ENCODE measurements at places on chromosomes 6 and 20. TPM values are rescaled to one million over a fixed set of nuclear protein-coding genes. Genes with fewer than 3 reads are reported as not detected.

DNA sequence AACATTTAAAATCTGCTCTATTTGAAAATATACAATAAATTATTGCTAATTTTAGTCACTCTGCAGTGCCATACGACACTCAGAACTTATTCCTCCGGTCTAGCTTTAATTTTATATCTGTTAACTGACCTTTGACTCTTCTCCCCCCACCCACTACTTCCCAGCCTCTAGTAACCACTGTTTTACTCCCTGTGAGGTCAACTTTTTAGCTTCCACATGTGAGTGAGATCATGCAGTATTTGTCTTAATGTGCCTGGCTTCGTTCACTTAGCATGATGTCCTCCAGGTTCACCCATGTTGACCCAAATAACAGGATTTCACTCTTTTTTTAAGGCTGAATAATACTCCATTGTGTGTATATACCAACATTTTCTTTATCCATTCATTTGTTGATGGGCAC, 80.8 kb downstream of the RPP40 start:
- no peak overlapping the region for H3K4me3 ChIP-seq
- no peak overlapping the region for H3K27ac ChIP-seq
- no peaks in the 10 kb centered on the region for H3K27me3 ChIP-seq

DNA sequence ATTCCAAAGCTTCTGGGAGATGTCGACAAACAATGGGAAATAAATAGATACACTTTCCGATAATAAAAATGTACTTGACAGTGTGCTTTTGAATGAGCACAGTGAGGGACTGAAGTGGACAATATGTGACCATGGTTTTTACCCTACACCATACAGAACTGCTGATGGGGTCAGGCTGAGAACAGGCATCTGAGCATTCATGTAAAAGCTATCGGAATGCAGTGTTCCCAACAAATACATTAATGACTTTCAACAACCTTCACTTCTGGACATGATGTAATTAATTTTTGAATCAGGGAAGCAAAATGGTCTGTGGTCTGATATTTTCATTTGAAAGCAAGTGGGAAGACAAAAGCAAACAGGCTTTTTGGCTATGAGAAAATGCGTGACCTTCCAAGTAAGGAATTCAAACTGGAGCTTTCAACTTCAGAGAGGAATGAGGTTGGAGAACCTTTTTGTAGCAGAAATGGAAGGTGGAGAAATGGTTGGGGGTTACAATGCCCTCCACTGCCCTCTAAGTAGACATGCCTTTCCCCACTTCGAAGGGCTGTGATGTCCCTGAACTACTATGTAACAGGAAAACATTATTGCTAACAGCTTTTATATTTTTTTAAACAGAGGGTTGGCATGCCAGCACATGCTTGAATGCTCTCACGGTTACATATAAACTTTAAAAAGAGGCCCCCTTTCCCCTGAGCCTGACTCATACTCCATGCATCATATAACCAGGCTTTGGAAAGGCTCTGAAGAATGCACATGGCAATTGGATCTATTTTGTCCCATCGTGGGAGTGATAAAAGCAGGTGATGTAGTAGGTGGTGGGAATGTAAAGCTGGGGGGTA, 203.5 kb upstream of the CITED2 start:
- no peaks in the 10 kb centered on the region for H3K36me3 ChIP-seq
- H3K27me3 ChIP-seq, result no peaks in the 10 kb centered on the region
- H3K4me1 ChIP-seq, result peaks cover 18% of the 10 kb centered on the region
- H3K27ac ChIP-seq, result no peak overlapping the region
- H3K4me3 ChIP-seq, result no peak overlapping the region
- DNase-seq, result no peak

- no peak for DNase-seq
- no peak overlapping the region for H3K4me3 ChIP-seq
- no peaks in the 10 kb centered on the region for H3K4me1 ChIP-seq
- peaks cover 30% of the 10 kb centered on the region for H3K27me3 ChIP-seq
- no peak overlapping the region for H3K27ac ChIP-seq
Measured at GRCh38 chr6:41176189-41176588, 13.3 kb upstream of the TREM2 start.

DNA sequence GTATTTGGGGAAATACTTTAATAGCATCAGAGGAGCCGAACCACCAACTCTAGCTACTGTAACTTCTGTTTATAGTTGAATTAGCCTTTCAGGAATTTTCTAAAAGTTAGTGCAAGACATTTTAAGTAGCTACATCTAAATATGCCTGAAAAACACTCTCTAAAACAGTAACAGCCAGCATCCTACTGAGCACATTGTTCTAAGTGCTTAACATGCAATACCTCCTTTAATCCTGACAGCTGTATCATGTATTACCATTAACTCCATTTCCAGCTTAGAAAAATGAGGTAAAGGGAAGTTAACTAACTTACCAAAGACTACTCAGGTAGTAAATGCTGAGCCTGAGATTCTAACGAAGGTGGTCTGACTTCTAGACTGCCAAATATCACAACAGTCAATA, 120.7 kb downstream of the DST start:
- H3K27ac ChIP-seq, result no peak overlapping the region
- H3K4me1 ChIP-seq, result no peaks in the 10 kb centered on the region
- no peak overlapping the region for H3K4me3 ChIP-seq
- H3K27me3 ChIP-seq, result no peaks in the 10 kb centered on the region
- no peaks in the 10 kb centered on the region for H3K36me3 ChIP-seq

DNA sequence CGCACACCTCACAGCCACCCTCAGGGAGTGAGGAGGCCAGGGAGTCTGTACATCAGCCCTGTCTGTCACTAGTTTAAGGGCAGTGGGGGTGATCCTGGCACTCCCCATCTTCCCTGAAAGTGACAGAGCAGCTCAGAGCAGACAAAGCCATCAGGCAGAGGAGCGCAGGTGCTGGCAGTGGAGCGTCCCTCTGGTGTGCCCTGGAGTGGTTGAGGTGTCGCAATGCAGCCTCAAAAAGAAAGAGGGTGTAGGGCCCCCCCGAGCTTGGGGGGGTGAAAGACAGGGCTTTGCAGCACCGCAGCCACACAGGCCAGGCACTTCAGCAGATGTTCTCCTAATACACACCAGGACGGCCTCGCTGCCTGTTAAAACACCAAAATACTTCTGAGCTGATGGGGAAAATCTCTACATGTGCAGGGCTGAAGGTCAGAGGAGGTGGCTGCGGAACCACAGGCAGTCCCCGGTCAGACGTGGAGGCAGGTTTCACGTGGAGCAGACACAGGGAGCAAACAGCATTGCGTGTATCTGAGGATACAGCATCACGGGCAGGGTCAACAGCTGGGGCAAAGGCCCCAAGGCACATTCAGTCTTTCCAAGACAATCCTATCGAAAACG, 69.5 kb downstream of the PREX1 start:
- H3K27me3 ChIP-seq, result no peaks in the 10 kb centered on the region
- peaks cover 80% of the 10 kb centered on the region for H3K36me3 ChIP-seq
- no peak for DNase-seq
- peaks cover 92% of the 10 kb centered on the region for H3K4me1 ChIP-seq
- no peak overlapping the region for H3K4me3 ChIP-seq

DNA sequence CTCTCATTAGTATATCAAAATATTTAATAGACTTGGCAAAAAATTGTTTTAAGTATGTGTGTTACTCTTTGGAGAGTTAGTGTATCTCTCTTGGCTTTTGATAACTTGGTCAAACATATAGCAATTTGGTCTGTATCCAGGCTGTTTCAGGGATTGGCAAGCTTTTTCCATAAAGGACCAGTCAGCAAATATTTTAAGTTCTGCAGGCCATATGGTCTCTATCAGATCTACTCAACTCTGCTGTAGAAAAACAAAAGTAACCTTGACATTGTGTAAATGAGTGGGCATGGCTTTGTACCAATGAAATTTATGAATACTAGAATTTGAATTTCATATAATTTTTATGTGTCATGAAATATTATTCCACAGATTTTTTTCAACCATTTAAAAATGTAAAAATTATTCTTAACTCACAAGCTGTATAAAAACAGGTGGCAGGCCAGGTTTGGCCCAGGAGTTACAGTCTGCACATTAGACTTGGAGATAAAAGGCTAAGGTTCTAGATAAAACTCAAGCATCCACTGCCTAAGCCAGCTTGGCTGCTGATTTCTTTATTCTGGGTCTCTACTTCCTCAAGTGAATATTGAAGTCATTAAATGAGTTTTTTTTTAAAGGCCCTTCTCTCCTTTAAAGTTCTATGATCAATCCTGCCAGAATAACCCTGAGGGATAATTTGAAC, 13.7 kb downstream of the GSTA4 start:
- H3K4me3 ChIP-seq, result no peak overlapping the region
- no peak for DNase-seq
- peaks cover 5% of the 10 kb centered on the region for H3K27me3 ChIP-seq
- H3K27ac ChIP-seq, result no peak overlapping the region

GRCh38 chr20:56443654-56444540, 24.5 kb upstream of the RTF2 start:
- peaks cover 33% of the 10 kb centered on the region for H3K36me3 ChIP-seq
- H3K27ac ChIP-seq, result no peak overlapping the region
- no peaks in the 10 kb centered on the region for H3K27me3 ChIP-seq
- peaks cover 40% of the 10 kb centered on the region for H3K4me1 ChIP-seq
- no peak overlapping the region for H3K4me3 ChIP-seq

GRCh38 chr6:155130161-155130853, 133.5 kb upstream of the CLDN20 start:
- DNase-seq, result no peak
- no peak overlapping the region for H3K27ac ChIP-seq
- no peak overlapping the region for H3K4me3 ChIP-seq
- H3K27me3 ChIP-seq, result peaks cover 1% of the 10 kb centered on the region
- H3K36me3 ChIP-seq, result peaks cover 5% of the 10 kb centered on the region
- peaks cover 21% of the 10 kb centered on the region for H3K4me1 ChIP-seq

DNA sequence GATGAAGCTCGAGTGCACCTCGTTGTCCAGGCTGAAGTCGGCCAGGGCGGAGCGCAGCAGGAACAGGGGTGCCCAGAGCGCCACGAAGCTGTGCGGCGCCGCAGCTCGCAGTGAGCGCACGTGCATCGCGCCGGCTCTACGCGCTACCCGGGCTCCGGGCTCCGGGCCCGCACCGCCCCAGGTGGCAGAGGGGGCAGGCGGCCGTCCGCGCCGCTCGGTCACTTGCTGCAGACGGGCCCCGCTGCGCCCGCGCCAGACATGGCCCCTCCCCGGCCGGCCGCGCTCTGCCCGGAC, 497 bp downstream of the BMP7 start:
- no peak for DNase-seq
- H3K4me1 ChIP-seq, result peaks cover 1% of the 10 kb centered on the region
- no peak overlapping the region for H3K4me3 ChIP-seq
- H3K27me3 ChIP-seq, result peaks cover 81% of the 10 kb centered on the region
- no peak overlapping the region for H3K27ac ChIP-seq

DNA sequence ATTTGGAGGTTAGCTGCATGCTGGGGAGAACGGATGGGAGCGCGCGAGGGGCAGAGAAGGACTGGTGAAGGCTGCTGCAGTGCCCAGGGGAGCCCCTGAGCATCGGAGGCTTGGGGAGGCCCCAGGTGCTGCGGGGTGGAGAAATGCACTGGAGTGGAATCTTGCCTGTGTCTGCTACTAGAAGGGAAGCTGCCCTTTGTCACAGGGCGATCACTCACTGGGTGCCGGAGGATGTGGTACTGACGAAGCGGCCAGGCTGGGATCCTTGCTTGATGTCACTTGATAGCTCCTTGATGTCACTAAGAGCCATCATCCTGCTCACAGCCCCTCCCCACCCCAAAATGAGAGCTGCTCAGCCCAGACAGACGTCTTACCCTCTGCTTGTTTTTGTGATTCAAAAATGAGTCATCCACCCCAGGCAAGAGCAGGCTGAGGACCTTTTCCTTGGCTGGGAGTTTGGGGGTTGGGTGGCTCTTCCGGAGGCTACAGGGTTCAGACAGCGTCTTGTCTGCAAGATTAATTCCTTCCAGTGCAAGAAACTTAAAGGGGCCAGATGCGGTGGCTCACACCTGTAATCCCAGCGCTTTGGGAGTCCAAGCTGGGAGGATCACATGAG, 62.6 kb upstream of the PMEPA1 start:
- peak; percentile 55 for DNase-seq
- peaks cover 11% of the 10 kb centered on the region for H3K4me1 ChIP-seq
- no peaks in the 10 kb centered on the region for H3K36me3 ChIP-seq
- H3K27me3 ChIP-seq, result peaks cover 15% of the 10 kb centered on the region
- H3K4me3 ChIP-seq, result no peak overlapping the region

DNA sequence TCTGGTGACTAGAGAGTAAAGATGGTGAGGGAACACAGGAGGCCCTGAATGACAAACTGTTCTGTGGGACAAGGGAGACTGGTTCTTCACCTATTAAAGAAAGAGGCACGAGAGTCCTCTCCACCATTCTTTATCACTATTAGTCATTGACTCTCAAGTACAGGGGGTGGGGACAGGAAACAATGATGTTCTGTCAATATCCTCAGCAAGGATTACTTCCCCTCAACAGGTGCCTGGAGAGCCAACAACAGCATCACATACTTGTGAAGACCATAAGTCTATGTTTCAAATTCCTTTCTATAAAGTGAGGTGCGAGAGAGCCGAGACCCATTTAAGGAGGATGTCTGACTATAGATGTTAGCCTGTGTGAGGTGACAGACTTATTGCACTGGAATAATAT, 72.4 kb upstream of the TBC1D7 start:
- no peak overlapping the region for H3K27ac ChIP-seq
- H3K4me3 ChIP-seq, result no peak overlapping the region
- peaks cover 5% of the 10 kb centered on the region for H3K4me1 ChIP-seq
- peaks cover 3% of the 10 kb centered on the region for H3K27me3 ChIP-seq

Gene SIRPB1
- 5.1 TPM for total RNA-seq

Gene PMEPA1
- total RNA-seq, result 0.76 TPM

Gene OLIG3
- 0.45 TPM for total RNA-seq

Gene CUTA
- 243 TPM for total RNA-seq

Gene CLVS2
- total RNA-seq, result not detected

Gene POLH
- 75.5 TPM for total RNA-seq

Gene TGM2
- 0.33 TPM for total RNA-seq

Gene MRPS18B
- total RNA-seq, result 42.4 TPM

All from activated CD4-positive, alpha-beta memory T cell treated with anti-CD3 and anti-CD28 coated beads, Interleukin-2, amount 10 ng/mL, durations not matched to agents 7 days and 5 days (primary cell).